ENCODE measurements at places on chromosomes 2 and 18.
A peak's percentile ranks its signal among the peaks of the same experiment; 100 is the strongest.

DNA sequence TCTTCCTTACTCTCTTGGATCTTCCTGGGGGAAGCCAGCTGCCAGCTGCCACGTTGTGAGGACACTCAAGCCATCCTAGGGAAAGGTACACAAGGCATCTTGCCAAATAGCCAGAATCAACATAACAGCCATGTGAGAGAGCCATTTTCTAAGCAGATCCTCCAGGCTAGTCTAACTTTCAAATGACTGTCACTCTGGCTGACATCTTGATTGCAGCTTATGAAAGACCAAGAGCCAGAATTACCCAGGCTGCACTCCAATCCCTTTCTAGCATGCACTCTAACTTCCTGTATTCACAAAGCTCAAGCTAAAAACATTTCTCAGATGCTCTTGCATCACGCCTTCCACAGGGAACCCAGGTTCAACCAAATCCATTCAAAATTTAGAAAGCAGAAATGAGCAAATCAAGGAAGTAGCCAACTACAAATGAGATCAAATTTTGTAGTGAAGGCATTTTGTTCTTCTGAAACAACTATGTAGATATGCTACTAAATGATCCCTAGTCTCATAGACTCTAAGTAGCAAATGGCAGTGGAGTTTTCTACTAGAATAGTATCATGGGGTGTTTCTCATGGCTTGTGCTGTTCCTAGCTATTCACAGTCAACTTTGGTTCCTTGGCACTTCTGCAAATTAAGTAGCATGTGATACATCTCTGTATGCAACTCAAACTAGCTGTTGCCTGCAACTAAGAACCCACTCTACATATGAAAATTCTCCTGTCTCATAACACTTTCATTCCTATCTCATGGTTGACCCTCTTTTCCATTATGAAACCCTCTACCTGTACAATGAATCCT is 281.9 kb downstream of the ZEB2 start:
- no peak for DNase-seq

- DNase-seq = no peak
Observed at GRCh38 chr18:35688757-35689156, 107.2 kb downstream of the GALNT1 start.

- DNase-seq = no peak
Observed at GRCh38 chr18:63152791-63153190, 166.8 kb downstream of the BCL2 start.

DNA sequence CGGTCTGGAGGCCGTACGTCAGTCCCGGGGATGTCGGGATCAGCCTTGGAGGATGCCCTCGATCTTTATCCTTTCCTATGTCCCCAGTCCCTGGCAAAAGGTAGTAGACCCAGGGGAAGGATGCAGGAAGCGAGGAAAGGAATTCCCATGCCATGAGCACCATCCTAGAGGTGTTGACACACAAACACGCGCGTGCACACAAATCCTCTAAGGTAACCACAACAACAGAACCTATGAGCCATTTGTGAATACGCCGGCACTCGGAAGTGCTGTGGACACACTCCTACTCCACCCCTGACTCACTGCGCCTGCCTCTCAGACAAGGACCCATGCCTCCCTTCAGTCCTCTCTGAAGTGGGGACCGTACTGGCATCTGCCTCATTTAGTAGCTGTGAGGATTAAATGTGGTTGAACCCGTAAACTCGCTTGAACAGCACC is 11.3 kb upstream of the MLPH start:
- no peak for DNase-seq

DNA sequence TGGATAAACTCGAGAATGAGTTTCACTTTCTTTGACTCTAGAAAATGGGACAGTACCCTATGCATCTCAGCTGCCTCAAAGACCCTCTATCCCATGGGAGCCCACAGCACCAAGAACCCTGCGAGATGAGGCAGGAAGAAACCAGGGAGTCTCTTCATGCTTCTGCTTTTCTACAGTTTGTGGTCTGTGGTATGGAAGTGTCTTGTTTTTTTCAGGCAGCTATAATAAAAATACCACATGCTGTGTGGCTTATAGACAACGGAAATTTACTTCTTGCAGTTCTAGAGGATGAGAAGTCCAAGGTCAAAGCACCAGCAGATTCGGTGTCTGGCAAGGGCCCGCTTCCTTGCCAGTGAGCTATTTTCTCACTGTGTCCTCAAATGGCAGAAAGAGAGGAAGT is 257.9 kb downstream of the SUCLG1 start:
- no peak for DNase-seq

GRCh38 chr2:192029089-192029488 is 165.6 kb downstream of the TMEFF2 start:
- DNase-seq = no peak

DNA sequence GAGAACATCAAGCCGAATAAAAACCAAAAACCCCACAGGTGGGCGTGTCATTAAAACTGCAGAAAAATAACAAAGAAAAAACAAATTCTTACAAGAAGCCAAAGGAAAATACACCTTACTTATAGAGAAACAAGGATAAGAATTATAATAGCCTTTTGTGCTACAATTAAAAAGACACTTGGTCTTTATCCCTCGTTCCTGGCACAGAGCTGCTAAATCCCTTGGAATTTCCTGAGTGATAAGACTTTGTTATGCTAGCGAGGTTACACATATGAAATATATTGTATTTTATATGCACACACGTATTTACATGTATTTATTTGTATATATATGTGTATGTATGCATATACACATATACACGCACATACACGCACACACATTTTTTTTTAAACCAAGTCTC is 325.3 kb upstream of the TFPI start:
- DNase-seq = no peak

- DNase-seq = no peak
Observed at GRCh38 chr2:104965900-104966299, 72.0 kb upstream of the MRPS9 start.

- DNase-seq = no peak
Observed at GRCh38 chr2:72954376-72955227, 37.3 kb downstream of the EMX1 start.

- DNase-seq = no peak
Observed at GRCh38 chr2:104028061-104028460, 825.9 kb upstream of the POU3F3 start.

DNA sequence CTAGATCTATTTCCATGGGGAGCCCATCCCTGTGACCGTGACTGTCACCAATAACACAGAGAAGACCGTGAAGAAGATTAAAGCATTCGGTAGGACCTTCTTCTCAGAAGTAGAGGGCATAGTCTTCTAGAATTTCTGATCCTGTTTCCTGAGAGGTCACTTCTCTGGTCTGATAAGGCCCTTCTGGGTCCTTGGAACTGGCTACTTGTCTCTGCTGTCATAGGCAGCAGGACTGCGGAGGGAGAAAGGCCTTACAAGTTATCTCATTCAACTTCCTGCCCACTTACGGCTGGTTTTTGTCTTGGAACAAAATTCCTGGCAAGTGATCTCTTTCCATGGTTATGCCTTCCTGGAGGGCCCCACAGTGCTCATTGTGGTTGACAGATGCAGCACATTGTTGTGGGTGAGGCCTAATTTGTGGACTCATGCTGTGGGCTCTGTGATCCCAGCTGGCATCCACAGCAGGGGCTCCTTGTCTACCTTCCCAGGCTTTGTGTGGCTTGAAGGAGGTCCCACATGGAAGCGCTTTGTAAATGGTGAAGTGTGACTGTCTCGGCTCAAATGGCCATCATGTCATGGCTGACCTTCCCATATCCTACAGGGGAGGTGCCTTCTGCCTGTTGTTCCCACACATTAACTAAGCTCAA is 22.0 kb downstream of the SAG start:
- no peak for DNase-seq

DNA sequence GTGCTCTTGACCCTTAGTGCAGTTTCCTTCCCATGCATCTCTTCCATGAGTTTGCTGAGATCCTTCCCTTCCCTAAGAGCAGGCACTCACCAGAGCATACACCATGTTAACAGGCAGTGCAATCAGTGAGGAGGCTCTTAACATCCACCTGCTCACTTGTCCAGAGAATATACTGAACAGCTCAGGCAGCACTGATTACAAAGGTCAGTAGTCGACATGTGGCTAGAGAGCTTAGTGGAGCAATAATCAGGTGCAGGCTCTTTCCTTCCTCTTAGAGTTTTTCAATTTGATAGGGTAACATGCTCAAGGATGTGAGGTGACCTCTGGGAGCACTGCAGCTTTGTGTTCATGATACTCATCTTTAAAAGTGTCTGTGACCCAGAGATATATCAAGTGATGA is 144.1 kb upstream of the SETBP1 start:
- no peak for DNase-seq

DNA sequence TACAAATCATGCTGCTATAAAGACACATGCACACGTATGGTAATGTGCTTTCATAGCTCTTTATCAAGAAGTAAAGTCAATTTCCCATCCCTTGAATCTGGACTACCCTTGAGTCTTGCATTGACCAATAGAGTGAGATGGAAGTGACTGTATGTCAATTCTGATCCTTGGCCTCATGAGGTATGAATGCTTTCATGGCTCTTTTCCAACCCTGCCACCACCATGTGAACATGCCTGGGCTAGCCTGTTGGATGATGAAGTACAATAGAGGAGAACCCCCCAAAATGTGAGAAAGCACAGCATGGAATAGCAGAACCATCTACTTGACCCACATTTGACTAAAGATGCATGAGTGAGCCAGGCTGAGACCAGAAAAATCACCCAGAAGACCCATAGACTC is 237.0 kb downstream of the NYAP2 start:
- no peak for DNase-seq

GRCh38 chr2:173033084-173033483 is 42.6 kb upstream of the MAP3K20 start:
- DNase-seq = peak; percentile 53

DNA sequence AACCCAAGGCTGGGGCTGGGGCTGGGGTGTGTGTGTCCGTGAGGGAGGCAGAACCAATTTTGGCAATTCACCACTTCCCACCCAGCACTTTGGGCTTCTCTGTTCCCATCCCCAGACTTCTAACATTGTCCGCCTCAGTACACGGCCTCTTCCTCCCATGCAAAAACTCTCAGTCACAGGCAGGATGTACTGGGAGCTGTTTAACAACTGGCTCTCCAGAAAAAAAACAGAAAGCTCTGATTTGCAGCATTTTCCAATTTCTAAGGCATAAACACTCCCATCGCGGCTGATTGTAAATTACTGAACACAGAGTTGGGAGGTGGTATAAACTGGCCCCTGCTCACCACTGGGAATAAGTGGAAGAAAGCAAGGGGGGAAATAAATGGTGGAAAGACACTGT is 73.1 kb upstream of the MAP4K3 start:
- DNase-seq = no peak

GRCh38 chr2:234880551-234881211 is 71.1 kb upstream of the SH3BP4 start:
- DNase-seq = no peak

DNA sequence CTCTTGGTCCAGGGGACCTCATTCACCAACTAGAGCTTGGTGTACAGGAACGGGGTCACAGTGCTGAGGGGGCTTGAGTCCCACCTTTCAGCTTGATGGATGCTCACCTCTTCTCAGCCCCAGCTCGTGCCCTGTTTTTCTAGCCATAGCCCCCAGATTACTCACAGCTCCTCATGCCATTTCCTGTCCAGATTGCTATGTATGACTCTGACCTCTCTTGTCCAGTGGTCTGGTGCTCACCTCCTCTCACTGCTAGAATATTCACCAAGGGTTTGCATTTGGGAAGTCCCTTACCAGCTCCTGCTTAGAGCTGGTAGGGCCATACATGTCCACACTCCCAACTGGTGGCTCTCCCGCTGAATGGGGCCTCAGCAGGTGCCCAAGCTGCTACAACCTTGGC is 5.9 kb downstream of the LBX2 start:
- no peak for DNase-seq

DNA sequence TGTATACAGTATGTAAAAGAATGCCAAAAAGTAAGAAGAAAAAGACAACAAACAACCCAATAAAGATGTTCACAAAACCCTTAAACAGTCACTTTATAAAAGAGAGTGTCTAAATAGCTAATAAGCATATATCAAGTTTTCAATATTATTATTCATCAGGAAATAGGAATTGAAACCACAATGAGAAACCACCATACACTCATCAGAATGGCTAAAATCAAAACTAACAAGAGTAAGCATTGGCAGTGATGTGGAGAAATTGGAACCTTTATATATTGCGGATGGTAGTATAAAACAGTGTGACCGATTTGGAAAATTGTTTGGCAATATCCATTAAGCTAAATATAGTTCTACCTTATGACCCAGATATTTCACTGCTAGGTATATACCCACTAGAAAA is 20.5 kb upstream of the TGFA start:
- DNase-seq = no peak

DNA sequence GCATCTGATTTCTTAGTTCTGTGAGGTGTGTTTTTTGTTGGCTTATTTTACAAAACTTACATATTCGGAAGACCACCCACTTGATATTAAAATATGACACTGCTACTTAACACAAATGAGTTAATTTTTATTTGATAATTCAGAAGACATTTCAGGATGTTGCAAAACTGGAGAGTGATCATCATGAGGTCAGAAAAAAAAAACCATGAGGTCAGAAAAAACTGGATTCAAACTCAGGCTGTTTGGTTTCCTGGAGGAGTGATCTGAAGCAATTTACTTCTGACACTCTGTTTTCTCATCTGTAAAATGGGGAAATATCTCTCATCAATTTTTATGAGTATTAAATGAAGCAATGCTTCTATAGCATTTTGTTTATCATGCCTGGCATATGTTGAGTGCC is 1.8 kb upstream of the CCBE1 start:
- no peak for DNase-seq

DNA sequence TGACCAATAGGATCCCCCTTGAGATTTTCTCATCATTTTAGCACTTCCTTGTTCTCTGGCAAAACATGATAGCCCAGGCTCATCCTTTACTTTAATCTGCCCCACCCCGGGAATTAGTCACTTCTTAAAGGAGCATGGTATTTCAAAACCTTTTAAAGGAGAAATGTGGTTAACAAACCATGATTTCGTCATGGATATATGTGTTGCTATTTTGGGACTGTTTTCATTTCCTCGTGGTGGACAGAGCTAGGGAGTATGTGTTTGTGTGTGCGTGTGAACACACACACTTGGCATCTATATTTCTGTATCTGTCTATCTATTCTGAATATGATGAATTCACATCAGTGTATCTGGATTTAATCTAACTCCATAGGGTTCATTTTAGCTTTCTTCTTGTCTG is 128.1 kb downstream of the BIRC6 start:
- no peak for DNase-seq

- peak; percentile 88 for DNase-seq
Observed at GRCh38 chr2:30165050-30165520, 18.3 kb downstream of the YPEL5 start.

- DNase-seq = peak; percentile 46
Observed at GRCh38 chr18:12741351-12741750, 38.5 kb downstream of the PSMG2 start.

All from SK-N-SH (cell line).